Neural crest cell (in vitro differentiated cells): ENCODE measurements at places on chromosomes 6 and 20.

DNA sequence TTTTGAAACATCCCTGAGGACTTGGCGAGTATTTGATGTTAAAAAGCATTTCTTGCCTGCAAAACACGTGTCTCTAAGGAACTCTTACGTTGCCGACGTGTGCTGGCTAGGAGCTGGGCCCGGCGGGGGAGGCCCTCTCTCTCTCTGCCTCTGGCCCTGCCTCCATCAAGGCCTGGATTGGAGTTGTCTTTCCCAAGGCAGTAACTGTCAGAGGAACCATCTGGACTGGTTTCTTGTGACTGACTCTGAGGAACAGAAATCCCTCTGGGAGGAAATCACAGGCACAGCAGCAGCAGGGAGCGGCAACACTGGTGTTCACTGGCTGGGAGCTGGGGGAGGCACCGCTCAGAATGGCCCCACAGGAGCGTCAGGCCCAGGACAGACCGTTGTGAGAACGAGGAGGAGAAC lies 244.2 kb downstream of the NRN1 start:
- peaks cover 15% of the 10 kb centered on the region for H3K4me1 ChIP-seq
- H3K4me3 ChIP-seq, result no peak overlapping the region
- DNase-seq, result no peak
- no peaks in the 10 kb centered on the region for H3K27me3 ChIP-seq

GRCh38 chr20:36308986-36309385 lies 2.8 kb downstream of the DLGAP4 start:
- peaks cover 79% of the 10 kb centered on the region for H3K27me3 ChIP-seq
- H3K36me3 ChIP-seq, result no peaks in the 10 kb centered on the region
- H3K27ac ChIP-seq, result no peak overlapping the region
- DNase-seq, result no peak
- H3K4me1 ChIP-seq, result peaks cover 9% of the 10 kb centered on the region

DNA sequence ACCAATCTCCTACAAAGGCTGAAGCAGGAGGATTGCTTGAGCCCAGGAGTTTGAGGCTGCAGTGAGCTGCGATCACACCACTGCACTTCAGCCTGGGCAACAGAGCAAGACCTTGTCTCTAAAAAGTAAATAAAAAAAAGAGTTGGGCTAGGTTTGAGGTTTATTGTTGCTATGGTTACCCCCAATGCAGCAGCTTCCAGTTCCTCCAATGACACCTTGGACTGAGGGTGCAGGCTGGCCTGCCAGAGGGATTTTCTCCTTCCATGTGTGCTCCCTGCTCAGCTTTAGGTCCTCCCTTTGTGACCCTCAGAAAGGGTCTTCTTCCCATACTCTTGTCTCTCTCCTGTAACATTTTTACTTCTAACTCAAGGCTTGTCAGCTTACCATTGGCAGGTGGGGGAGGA lies 10.6 kb upstream of the TBC1D20 start:
- peaks cover 10% of the 10 kb centered on the region for H3K27me3 ChIP-seq
- H3K4me3 ChIP-seq, result peak overlapping the region; percentile 31
- H3K36me3 ChIP-seq, result peaks cover 52% of the 10 kb centered on the region
- H3K27ac ChIP-seq, result no peak overlapping the region
- H3K4me1 ChIP-seq, result no peaks in the 10 kb centered on the region

- no peak overlapping the region for H3K4me3 ChIP-seq
- H3K4me1 ChIP-seq, result peaks cover 5% of the 10 kb centered on the region
- H3K27ac ChIP-seq, result no peak overlapping the region
- no peak for DNase-seq
These were observed 8.5 kb downstream of the TRMT11 start for GRCh38 chr6:125994670-125995488.

GRCh38 chr6:36445621-36446020 lies 2.8 kb downstream of the KCTD20 start:
- H3K4me1 ChIP-seq, result peaks cover 36% of the 10 kb centered on the region
- no peaks in the 10 kb centered on the region for H3K27me3 ChIP-seq
- H3K27ac ChIP-seq, result no peak overlapping the region
- no peak for DNase-seq
- peaks cover 12% of the 10 kb centered on the region for H3K36me3 ChIP-seq

GRCh38 chr6:15363164-15363522 lies 117.3 kb downstream of the JARID2 start:
- no peak overlapping the region for H3K27ac ChIP-seq
- H3K27me3 ChIP-seq, result no peaks in the 10 kb centered on the region
- no peaks in the 10 kb centered on the region for H3K36me3 ChIP-seq
- no peak overlapping the region for H3K4me3 ChIP-seq

DNA sequence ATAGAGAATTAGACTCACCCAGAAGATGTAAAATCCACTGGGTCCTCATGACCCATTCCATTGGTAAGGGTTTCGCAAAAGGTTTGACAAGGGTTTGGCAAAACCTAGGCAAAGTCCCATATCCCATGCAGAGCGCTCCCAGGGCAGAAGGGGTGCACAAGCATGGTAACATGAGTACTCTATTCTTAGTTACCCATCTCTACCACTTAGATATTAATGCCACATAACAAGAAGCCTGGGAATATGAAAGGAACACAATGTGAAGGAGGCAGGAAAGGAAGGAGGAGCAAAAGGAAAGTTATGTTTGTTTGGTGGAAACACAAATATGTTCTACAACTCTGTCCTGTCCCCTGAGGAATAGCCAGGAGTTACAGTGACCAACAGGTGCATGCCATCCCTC lies 163.1 kb downstream of the FAXC start:
- peaks cover 5% of the 10 kb centered on the region for H3K36me3 ChIP-seq
- H3K4me3 ChIP-seq, result no peak overlapping the region
- no peak overlapping the region for H3K27ac ChIP-seq
- H3K27me3 ChIP-seq, result no peaks in the 10 kb centered on the region

DNA sequence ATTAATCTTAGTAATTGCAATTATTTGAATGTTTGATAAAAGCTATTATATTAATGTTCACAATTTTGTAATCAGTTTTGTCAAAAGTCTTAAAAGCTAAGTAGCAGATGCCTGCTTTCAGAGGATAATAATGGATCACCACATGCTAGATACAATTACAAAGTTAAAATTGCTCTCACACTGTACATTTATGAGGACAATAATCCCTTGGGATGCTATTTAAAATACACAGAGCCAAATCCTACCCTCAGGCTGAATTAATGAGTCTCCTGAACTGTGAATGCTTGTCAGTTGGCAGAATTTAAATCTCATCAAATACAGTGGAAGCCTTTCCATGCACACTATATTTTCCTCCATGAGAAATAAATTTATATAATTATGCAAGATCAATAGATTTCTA lies 153.3 kb upstream of the SYNCRIP start:
- H3K4me1 ChIP-seq, result no peaks in the 10 kb centered on the region
- no peak for DNase-seq
- H3K27ac ChIP-seq, result no peak overlapping the region
- H3K36me3 ChIP-seq, result no peaks in the 10 kb centered on the region

- H3K4me1 ChIP-seq, result no peaks in the 10 kb centered on the region
- H3K27me3 ChIP-seq, result no peaks in the 10 kb centered on the region
- no peaks in the 10 kb centered on the region for H3K36me3 ChIP-seq
- H3K4me3 ChIP-seq, result no peak overlapping the region
- peak overlapping the region; percentile 58 for H3K27ac ChIP-seq
- no peak for DNase-seq
These were observed 26.0 kb downstream of the TOX2 start for GRCh38 chr20:43940518-43941225.

- DNase-seq, result no peak
- H3K27ac ChIP-seq, result no peak overlapping the region
These were observed 8.2 kb upstream of the MDFI start for GRCh38 chr6:41630069-41630468.

GRCh38 chr6:73341335-73341734 lies 12.7 kb downstream of the DPPA5 start:
- no peak for DNase-seq
- H3K27me3 ChIP-seq, result peaks cover 5% of the 10 kb centered on the region
- H3K4me3 ChIP-seq, result no peak overlapping the region

- no peak for DNase-seq
- H3K36me3 ChIP-seq, result no peaks in the 10 kb centered on the region
- no peak overlapping the region for H3K27ac ChIP-seq
- no peaks in the 10 kb centered on the region for H3K27me3 ChIP-seq
- H3K4me1 ChIP-seq, result peaks cover 26% of the 10 kb centered on the region
These were observed 89.8 kb upstream of the ATXN1 start for GRCh38 chr6:16851044-16851540.

GRCh38 chr6:166705069-166705468 lies 78.0 kb upstream of the RPS6KA2 start:
- H3K36me3 ChIP-seq, result no peaks in the 10 kb centered on the region
- no peaks in the 10 kb centered on the region for H3K27me3 ChIP-seq
- no peak overlapping the region for H3K27ac ChIP-seq
- no peak overlapping the region for H3K4me3 ChIP-seq
- no peak for DNase-seq
- peaks cover 8% of the 10 kb centered on the region for H3K4me1 ChIP-seq

- H3K36me3 ChIP-seq, result no peaks in the 10 kb centered on the region
- no peaks in the 10 kb centered on the region for H3K27me3 ChIP-seq
- no peaks in the 10 kb centered on the region for H3K4me1 ChIP-seq
- no peak overlapping the region for H3K27ac ChIP-seq
- no peak for DNase-seq
These were observed 35.8 kb downstream of the BTBD9 start for GRCh38 chr6:38603966-38604365.

- no peak overlapping the region for H3K27ac ChIP-seq
- no peak overlapping the region for H3K4me3 ChIP-seq
- H3K27me3 ChIP-seq, result no peaks in the 10 kb centered on the region
- no peaks in the 10 kb centered on the region for H3K36me3 ChIP-seq
These were observed 28.0 kb downstream of the STX11 start for GRCh38 chr6:144178323-144178722.

GRCh38 chr6:12916006-12916405 lies 199.4 kb downstream of the PHACTR1 start:
- peaks cover 5% of the 10 kb centered on the region for H3K27me3 ChIP-seq
- H3K4me1 ChIP-seq, result peaks cover 9% of the 10 kb centered on the region
- DNase-seq, result no peak

- DNase-seq, result no peak
- peaks cover 34% of the 10 kb centered on the region for H3K4me1 ChIP-seq
- H3K27ac ChIP-seq, result no peak overlapping the region
- H3K4me3 ChIP-seq, result no peak overlapping the region
- no peaks in the 10 kb centered on the region for H3K27me3 ChIP-seq
- peaks cover 10% of the 10 kb centered on the region for H3K36me3 ChIP-seq
These were observed 397.7 kb downstream of the RFPL4B start for GRCh38 chr6:112744827-112745226.

- H3K4me3 ChIP-seq, result no peak overlapping the region
- no peaks in the 10 kb centered on the region for H3K27me3 ChIP-seq
These were observed 1434.0 kb upstream of the EYS start for GRCh38 chr6:67141005-67141404.

GRCh38 chr6:170440437-170440836 lies 112.7 kb downstream of the PSMB1 start:
- H3K4me1 ChIP-seq, result peaks cover 39% of the 10 kb centered on the region
- no peaks in the 10 kb centered on the region for H3K27me3 ChIP-seq
- peak overlapping the region; percentile 62 for H3K4me3 ChIP-seq
- H3K36me3 ChIP-seq, result peaks cover 4% of the 10 kb centered on the region

GRCh38 chr6:108009894-108010293 lies 51.9 kb upstream of the SEC63 start:
- H3K27ac ChIP-seq, result no peak overlapping the region
- no peaks in the 10 kb centered on the region for H3K27me3 ChIP-seq
- no peak overlapping the region for H3K4me3 ChIP-seq
- H3K36me3 ChIP-seq, result peaks cover 19% of the 10 kb centered on the region

GRCh38 chr6:90538278-90539046 lies 48.4 kb downstream of the MAP3K7 start:
- no peak for DNase-seq
- no peak overlapping the region for H3K27ac ChIP-seq
- peaks cover 42% of the 10 kb centered on the region for H3K4me1 ChIP-seq
- H3K4me3 ChIP-seq, result peak overlapping the region; percentile 28
- no peaks in the 10 kb centered on the region for H3K27me3 ChIP-seq
- no peaks in the 10 kb centered on the region for H3K36me3 ChIP-seq

- no peaks in the 10 kb centered on the region for H3K36me3 ChIP-seq
- H3K4me3 ChIP-seq, result peak within 1 kb of the TSS; percentile 79
- H3K4me1 ChIP-seq, result peaks cover 33% of the 10 kb centered on the region
- peaks cover 11% of the 10 kb centered on the region for H3K27me3 ChIP-seq
- peak; percentile 50 for DNase-seq
These were observed at the start of gene ECT2L for GRCh38 chr6:138795809-138796603. ECT2L (plus strand) TSS chr6:138796087; CDS start chr6:138813275, 17,188 bp downstream.

DNA sequence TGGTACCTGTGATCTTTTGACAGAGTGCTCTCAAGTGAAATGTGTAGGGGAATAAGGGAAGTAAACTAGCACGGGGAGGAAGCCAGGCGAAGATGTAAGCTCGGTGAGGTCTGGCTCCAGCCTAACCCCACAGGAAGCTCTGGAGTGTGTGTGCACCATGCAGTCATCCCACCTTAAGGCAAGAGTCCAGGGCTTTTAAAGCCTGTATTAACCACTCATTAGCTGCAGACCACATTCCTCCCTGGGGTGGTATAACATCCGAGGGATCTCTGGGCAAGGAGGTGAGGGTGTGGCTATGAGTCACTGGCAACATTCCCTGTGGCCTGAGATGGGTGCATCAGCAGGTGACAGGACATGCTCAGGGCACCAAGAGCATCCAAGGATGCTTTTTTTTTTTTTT lies 12.5 kb upstream of the RANBP9 start:
- H3K27ac ChIP-seq, result no peak overlapping the region
- no peaks in the 10 kb centered on the region for H3K4me1 ChIP-seq
- H3K36me3 ChIP-seq, result no peaks in the 10 kb centered on the region
- H3K27me3 ChIP-seq, result no peaks in the 10 kb centered on the region

DNA sequence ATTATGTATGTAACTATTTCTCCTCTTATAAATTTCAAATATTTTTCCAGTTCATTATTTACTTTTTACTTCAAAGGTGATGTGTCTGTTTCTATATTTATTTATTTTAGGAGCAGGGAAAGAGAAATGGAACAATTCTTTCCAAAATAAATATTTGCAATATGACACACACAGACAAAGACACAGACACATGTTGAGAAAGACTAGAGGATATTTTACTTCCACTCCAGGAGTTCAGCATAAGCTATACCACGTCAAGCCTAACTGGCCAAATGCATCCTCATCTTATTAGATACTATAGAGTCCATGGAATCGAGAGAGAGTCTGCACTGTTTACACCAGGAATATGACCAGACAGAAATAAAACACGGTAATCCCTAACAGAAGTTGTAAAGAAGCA lies 13.3 kb downstream of the RALGAPA2 start:
- H3K27me3 ChIP-seq, result no peaks in the 10 kb centered on the region
- DNase-seq, result no peak
- H3K27ac ChIP-seq, result no peak overlapping the region
- no peaks in the 10 kb centered on the region for H3K36me3 ChIP-seq
- H3K4me3 ChIP-seq, result no peak overlapping the region
- no peaks in the 10 kb centered on the region for H3K4me1 ChIP-seq
